ENCODE measurements at places on chromosomes 2 and 18. TPM values are rescaled to one million over a fixed set of nuclear protein-coding genes. Genes with fewer than 3 reads are reported as not detected.

DNA sequence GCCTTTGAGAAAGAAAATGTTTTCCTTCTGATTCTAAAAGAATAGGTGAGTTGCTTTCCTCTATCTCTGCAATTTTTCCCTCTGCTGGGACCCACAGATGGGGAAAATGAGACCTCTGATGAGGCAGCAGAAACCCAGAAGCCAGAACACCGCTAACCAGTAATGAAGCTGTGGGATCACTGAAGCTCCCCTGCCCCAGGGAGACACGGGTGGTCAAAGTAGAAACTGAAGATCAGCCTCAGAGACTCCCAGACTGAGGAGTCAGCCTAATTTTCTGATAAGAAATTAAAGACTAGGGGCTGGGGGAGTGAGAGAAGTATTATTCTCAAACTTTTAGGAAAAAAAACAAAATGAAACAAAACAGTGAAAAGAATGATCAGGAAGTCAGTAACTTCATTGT is 30.1 kb downstream of the CD8B start:
- no peak for DNase-seq

- DNase-seq: no peak
Observed at GRCh38 chr2:96491860-96492497, 13.2 kb downstream of the NEURL3 start.

- DNase-seq: peak; percentile 21
Observed at GRCh38 chr2:54295911-54296310, 39.9 kb upstream of the TSPYL6 start.

GRCh38 chr2:144402251-144402650 is 117.7 kb downstream of the ZEB2 start:
- DNase-seq: no peak

DNA sequence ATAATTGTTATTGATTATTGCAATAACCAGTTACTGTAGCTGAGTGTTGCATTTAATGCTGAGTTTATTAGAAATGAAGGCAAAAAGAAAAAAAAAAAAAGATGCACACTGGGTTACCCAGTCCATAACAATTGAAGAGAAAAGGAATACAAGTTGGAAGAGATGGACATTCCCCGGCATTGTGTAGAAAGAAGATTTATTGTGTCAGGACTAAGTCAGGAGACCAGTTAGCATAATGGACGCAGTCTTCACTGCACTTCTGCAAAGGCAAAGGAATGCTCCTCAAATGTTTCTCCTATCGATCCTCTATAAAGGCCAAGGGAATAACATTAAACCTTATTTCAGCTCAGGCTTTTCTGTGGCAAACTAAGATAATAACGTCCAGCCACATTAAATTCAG is 157.8 kb downstream of the INSIG2 start:
- no peak for DNase-seq

- no peak for DNase-seq
Observed at GRCh38 chr2:174897286-174897685, 107.9 kb downstream of the CHN1 start.

Gene IL36G
- not detected for total RNA-seq

Gene GCG
- total RNA-seq: not detected

Gene DSG2
- 155 TPM for total RNA-seq

Gene IL36RN
- 0.04 TPM for total RNA-seq
